NCI-H187 treated with DMSO at 0.1 percent for 48 hours (cell line): ENCODE measurements at places on chromosomes 6 and 20.

DNA sequence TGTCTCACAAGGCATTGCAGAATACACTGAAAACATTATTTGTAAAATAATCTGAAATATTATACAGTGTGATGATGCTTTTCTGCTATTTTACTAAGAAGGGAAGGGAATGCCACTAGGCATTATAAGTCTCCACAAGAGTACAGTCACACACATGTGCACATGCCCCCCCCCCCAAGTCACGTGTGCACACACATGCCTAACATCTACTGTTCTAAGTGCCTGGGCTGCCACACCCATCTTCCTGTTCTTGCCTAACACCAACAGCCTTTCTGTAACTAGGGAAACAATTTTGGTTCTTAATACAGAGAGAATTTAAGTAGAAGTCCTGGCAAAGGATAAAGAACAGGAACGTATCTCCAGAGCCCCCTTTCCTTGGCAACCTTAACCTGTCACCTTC, 58.2 kb upstream of the BCLAF1 start:
- DNase-seq, result no peak

DNA sequence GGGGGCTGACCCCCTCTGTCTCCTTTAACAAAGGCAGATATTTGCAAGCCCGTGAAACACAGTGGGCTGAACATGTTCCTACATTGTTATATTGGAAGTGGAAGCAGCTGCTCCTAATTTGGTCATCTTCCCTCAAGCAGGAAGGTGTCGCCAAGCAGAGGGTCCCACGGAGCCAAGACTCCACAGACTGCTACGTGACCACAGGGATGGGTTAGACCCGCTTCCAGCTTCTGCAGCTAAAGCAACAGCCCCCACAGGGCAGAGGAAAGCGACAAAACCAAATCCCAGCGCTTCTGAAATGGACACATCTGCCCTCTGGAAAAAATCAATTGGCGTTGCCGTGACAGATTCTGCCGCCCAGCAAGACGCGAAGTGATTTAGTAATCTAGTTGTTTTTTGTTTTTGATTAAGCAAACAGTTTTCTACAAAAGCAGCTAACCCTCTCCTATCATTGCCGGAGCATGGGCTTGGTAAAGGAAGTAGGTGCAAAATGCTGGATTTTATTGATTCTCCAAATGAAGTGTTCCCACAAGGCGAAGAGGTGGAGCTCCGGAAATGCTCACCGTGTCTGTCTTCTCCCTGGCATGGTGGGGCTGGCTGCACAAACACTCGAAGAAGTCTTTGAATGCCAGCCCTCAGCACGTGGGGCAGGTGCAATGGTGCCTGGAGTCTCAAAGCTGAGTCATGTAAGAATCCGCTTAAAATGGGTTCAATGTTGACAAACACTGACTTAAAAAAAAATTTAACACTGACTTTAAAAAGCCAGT, 79.4 kb upstream of the FRMD1 start:
- peak; percentile 31 for DNase-seq

DNA sequence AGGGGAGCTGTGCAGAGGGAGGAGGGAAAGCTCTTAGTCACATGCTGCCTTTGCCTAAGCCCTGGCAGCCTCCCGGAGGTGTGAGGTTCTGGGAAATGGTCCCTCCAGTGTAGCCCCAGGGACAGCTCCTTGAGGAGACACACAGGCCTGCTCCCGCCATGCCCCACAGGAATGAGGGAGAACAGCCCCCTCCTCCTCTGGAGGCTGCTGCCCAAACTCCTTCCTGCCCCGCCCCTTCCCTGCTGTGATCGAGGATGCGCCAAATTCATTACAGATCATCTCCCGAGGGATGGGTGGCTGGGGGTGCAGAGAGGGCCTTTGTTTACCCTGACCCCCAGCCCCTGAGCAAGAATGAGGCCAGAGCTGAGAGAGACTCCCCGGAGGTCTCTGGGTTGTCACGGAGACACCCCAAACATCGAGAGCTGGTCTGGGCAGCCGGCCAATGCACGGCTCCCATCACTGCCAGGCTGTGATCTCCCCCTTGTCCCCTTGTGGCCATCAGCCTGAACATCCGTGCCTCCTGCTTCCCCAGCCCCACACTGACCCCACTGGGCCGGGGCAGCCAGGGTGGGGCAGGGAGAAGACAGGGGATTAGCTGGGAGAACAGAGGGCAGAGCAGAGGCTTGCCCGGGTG, 8.4 kb downstream of the CYP21A2 start:
- no peak for DNase-seq

- DNase-seq, result no peak
Measured at GRCh38 chr6:17556014-17556413, 44.1 kb upstream of the FAM8A1 start.

GRCh38 chr6:167492100-167492449, 167.2 kb downstream of the TTLL2 start:
- no peak for DNase-seq

GRCh38 chr20:51287628-51288413, 254.7 kb downstream of the NFATC2 start:
- no peak for DNase-seq

DNA sequence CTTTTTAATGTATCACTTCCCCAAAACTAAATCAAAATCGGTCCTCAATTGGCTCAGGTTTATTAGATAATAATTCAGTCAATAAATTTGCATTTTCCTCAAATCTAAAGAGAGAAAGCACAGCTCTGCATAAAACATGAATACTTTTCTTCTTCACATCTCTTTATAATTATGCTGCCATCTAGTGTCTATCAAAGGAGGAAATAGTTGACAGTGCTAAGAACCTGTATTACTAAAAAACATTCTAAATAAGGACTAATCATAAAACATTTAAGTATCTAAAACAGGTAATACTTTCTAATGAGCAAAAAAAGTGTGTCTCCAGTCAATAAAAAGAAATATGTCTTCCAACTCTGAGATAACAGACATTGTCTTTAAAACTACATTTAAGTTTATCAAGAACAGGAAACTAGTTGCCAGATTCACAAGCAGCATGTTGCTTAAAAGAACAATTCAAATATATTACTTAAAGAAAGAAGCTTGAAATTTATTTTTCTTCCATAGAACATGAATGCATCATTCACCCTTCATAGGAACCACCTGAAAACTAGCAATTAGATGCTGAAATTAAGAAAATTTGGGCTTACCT, 56.5 kb upstream of the DST start:
- DNase-seq, result no peak

DNA sequence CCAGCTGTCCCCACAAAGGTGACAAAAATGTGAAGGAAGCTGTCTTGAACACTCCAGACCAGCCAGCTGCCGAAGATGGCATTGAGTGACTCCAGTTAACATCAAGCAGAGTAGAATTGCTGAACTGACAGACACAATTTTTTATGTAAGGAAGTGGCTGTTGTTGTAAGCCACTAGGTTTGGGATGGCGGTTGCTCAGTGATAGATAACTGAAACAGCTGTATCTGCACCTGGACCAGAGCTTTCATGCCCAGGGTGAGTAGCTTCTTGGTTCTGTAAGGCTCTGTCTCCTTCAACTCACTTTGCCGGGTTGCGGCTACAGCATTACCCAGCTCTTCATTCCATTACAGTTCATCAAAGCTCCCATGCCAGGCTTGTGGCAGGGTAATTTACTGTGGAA, 49.7 kb upstream of the DDR1 start:
- DNase-seq, result no peak

- no peak for DNase-seq
Measured at GRCh38 chr6:64170316-64170715, 534.7 kb downstream of the PHF3 start.

DNA sequence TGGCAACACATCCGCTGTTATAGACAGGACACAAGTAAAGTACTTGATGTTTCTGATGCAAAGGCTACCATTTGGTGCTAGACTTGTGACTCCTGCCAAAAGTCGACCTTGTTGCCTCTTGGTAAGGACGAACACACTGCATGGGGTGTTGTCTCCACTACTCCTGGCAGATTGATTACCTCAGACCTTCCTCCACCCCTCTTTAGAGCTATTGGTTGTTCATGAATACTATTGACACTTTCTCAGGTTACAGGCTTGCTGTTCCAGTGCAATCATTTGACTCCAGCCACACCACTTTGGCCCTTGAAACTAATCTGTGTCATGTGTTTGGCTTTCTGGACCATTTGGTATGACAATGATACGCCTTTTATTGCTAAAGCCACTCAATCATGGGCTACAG, 62.3 kb downstream of the TRMT11 start:
- DNase-seq, result no peak

DNA sequence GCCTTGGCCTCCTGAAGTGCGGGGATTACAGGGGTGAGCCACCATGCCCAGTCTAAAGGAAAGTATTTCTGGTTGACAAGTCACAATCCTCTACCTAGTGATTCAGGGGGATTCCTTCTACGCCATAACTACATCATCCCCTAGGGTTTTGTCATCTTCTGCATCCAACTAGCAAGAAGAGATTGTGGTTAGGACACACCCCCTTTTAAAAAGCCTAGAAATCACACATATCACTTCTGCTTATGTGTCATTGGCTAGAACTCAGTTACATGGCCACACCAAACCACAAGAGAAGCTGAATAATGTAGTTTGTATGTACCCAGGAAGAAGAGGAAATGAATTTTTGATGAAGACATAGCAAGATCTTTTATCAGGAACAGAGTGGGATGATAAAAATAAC, 14.7 kb upstream of the CHD6 start:
- DNase-seq, result no peak

- no peak for DNase-seq
Measured at GRCh38 chr20:9867196-9867980, 28.5 kb upstream of the PAK5 start.

DNA sequence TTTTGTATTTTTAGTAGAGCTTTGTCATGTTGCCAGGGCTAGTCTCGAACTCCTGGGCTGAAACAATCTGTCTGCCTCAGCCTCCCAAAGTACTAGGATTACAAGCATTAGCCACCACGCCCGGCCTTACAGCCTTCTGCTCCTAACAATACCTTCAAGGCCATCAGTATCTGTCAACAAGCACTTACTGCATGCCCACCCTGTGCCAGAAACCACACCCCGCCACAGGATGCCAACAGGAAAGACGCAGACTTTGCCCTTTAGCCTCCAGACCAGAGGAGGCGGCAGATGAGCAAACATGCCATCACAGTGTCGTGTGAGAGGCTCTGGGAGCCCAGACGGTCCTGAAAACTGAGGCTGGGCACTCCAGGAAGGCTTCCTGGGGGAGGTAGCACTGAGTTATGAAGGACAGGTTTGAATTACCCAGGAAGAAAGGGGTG, 34.7 kb upstream of the TGM3 start:
- no peak for DNase-seq

- DNase-seq, result no peak
Measured at GRCh38 chr6:38730140-38730862, 15.2 kb downstream of the DNAH8 start.

DNA sequence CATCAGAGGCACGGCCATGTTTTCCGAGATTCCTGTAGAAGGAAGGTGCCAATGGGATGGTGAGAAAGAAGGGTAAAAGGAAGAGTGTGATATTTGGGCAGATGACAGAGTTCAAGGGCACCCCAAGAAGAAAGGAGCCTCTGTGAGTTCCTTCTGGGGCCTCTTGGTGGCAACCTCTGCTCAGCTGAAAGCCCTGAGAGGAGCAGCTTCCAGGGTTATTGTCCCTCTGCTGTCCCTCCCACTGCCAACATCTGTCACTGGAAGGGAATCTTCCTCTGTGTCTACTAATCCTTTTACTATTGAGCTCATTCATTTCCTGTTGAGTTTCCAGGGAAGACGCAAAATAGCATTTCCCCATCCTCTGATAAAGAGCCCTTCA, 40.0 kb upstream of the KCNK16 start:
- DNase-seq, result no peak

- no peak for DNase-seq
Measured at GRCh38 chr6:137107767-137108105, 63.0 kb upstream of the IL20RA start.

GRCh38 chr6:56842686-56843475, 112.0 kb upstream of the BEND6 start:
- no peak for DNase-seq

GRCh38 chr6:51768087-51768486, 319.3 kb downstream of the PKHD1 start:
- DNase-seq, result no peak

- DNase-seq, result no peak
Measured at GRCh38 chr6:144767051-144767450, 481.9 kb downstream of the UTRN start.

DNA sequence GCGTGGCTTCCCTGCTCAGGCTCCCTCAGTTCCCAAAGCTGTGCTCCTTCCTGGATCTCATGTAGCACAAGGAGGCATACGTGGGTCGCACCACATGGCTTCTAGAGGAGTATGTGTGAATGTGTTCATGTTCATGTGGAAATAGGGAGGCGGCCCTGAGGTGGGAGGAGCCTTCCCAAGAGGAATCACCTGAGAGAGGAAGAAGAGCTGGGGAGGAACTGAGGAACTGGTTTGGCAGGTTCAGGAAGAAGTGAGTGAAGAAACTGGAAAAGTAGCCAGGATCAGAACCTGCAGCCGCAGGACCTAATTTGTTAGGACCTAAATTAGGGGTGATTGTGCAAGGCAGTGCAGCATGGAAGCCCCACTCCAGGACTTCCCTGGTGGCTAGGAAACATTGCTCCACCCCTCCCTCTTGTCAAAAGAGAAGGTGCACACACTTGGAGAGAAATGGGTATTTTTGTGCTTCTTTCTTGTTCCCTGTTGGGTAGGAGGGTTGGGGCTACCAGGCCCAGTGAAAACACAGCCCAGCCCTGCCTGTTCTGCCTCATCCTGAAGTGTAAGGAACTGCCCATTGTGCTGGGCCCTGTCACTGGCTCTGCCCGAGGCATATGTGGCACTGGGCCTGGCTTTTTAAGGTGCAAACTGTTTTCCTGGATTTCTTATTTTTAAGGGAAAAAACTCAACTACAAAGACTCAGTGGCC, 20.7 kb downstream of the SYNJ2 start:
- DNase-seq, result no peak
